ENCODE measurements at places on chromosomes 2 and 18.
A peak's percentile ranks its signal among the peaks of the same experiment; 100 is the strongest.

DNA sequence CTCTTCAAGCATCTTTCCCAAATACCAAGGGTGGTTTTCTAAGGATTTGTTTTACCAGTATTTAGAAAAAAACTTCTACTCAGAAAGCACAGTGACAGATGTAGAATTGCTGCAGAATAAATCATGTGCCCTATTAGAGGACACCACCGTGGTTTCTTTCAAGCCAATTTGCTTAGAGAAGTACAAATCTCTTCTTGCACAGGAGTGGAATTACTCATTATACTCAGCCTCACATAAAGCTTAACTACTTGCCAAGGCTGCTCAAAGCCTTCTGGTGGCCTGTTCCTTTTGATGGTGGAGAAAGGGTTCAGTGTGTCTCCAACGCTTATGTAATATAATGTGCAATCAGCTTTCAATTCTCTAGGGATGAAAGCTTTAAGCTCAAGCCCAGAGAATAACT is 66.5 kb upstream of the CTNNA2 start:
- no peak for DNase-seq

DNA sequence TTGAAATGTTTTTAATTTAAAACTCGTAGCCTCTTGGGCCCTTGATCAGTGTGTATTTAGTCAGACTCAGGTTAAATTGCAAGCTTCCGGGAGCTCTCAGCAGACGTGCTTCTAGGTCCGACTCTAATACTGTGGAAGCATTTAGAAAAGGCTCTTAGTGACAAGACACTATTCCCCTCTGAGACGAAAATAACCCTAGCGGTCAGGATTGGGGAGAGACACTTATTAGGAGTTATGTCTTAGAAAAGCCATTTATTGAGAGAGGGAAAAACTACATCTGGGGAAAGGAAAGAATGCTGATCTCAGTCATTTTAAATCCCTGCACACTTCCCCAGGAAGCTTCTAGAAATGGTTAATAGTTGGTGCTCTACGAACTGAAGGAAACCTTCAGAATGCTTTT is 110.5 kb upstream of the NCK2 start:
- no peak for DNase-seq

GRCh38 chr2:27291865-27292264 is 9.6 kb downstream of the TRIM54 start:
- no peak for DNase-seq

DNA sequence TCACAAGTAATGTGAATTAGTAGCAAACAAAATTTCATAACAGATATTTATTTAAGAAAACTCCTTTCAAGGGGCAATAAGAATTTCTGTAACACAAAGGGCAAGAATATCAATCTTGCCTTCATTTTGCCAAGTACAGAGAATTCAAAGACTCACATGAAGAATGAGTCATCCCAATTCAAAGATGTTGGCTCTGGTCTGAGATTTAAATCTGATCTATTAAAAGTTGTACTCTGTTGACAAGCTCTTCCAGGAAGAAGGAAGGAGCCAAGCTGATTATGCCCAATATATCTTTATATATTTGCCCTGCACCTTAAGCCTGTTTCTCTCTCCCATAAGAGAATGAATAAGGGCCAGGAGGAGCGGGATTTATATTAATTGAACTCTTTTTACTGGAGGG is 55.9 kb upstream of the RPE start:
- DNase-seq = no peak

- DNase-seq = no peak
These were observed 186.2 kb upstream of the REG3G start for GRCh38 chr2:78839259-78839658.

GRCh38 chr2:40268566-40268965 is 183.3 kb downstream of the SLC8A1 start:
- DNase-seq = no peak

GRCh38 chr2:236121546-236121945 is 46.6 kb downstream of the GBX2 start:
- peak; percentile 14 for DNase-seq

DNA sequence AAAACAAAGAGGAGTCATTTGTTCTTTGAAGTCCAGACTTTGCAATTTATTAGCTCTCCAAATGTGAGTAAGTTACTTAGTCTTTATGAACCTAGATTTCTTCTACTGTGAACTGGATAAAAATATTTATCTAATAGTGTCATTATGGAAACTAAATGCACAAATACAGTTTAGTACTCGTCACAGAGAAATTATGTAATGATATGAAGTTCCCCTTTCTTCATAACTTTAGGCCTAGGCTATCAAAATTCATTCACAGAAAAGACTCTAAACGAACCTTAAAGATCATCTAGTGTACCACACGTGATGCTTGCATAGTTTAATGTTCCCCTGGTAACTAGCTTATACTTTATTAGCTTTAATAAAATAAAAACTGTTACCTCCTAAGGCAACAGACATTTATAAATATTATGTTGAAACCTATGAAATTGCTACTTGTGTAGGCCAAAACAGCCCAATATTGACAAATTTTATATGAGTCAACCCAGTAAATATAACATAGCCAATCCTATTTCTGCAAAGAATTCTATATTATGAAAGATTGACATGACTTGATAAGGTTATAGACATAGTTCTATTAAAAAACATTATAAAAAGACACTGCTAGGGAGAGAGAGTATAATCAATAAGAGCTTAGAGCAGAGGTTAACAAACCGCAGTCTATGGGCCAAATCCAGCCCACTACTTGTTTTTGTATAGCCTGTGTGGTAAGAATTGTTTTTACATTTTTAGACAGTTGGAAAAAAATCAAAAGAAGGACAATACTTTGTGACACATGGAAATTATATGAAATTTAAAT is 44.9 kb upstream of the ITPRID2 start:
- no peak for DNase-seq

DNA sequence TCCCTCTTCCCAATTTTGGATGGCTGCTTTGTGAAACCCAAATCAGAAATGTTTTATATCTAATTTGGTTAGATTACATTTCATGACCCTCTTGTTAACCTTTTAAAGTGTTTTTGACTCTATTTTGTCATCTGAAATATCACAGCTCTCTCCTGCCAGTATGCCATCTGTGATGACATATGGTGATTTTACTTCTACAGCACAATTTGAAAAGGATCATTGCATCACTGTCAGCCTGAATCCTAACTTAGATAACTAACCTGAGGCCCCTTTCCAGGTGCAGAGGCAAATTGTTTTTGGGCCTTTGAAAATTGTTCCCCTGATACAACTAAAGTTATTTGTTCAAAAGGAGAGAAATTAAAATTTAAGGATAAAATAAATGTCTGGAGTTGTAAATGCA is 1023.4 kb upstream of the LRRTM1 start:
- no peak for DNase-seq

Data from fibroblast of skin of scalp (primary cell).